ENCODE measurements at places on chromosomes 1 and 21.

DNA sequence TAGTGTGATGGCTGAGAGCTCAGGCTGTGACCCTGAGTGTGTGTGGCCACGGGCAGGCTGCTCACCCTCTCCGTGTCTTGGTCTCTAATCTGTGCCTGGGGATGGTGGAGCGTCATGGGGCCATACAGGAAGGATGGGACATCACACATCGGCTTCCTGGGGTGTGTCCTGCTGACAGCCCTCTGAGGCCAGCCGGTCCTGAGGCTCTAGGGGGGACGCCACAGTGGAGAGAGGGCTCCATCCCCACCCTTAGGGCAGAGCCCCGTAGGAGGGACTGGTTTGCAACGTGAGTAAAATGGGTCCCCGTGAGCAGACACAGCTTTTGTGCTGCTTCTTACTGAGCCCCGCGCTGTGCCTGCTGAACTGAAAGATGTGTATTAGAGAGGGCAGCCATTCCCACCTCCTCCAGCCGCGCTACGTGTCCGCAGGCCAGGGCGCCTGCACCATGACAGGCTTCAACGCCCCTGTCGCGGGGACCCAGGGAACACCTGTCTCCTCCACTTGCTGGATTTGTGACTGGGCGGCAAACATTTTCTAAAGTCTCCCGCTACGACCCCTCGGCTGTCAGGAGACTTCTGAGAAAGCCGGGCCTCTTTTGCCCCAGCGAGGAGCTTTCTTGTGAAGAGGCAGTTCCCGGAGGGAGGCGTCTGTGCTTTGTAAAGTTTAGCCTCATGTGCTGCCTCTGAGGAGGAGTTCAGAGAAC lies 8.1 kb downstream of the COL18A1 start:
- no peak for DNase-seq

- DNase-seq, result no peak
These were observed 5.7 kb downstream of the LMX1A start for GRCh38 chr1:165350840-165351239.

- DNase-seq, result no peak
These were observed 46.7 kb upstream of the DMRTB1 start for GRCh38 chr1:53412285-53413174.

DNA sequence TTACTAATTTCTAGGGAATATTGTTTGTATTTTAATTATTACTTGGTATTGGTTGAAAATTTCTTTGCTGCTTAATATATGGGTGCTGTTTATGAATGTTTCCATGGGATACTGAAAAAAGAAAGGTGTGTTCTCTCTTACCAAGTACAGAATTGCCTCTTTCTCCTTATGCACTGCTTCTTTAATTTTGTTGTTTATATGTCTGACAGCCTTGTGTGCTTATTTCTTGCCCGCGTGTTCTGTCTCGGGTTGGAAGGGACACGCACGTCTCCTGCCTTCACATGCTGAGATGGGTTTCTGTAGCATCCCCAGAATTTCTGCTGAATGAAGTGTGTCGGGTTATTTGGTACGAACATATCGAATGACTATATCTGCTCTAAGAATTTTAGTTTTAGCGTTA lies 51.1 kb downstream of the AGPAT3 start:
- DNase-seq, result no peak

- no peak for DNase-seq
These were observed 8.2 kb downstream of the IFFO2 start for GRCh38 chr1:18948048-18948912.

GRCh38 chr1:23555986-23556634 lies 3.2 kb downstream of the ID3 start:
- DNase-seq, result no peak

- no peak for DNase-seq
These were observed 31.3 kb upstream of the B3GALT5 start for GRCh38 chr21:39581414-39581813.
